ENCODE measurements at places on chromosomes 1 and 21.
A peak's percentile ranks its signal among the peaks of the same experiment; 100 is the strongest.

DNA sequence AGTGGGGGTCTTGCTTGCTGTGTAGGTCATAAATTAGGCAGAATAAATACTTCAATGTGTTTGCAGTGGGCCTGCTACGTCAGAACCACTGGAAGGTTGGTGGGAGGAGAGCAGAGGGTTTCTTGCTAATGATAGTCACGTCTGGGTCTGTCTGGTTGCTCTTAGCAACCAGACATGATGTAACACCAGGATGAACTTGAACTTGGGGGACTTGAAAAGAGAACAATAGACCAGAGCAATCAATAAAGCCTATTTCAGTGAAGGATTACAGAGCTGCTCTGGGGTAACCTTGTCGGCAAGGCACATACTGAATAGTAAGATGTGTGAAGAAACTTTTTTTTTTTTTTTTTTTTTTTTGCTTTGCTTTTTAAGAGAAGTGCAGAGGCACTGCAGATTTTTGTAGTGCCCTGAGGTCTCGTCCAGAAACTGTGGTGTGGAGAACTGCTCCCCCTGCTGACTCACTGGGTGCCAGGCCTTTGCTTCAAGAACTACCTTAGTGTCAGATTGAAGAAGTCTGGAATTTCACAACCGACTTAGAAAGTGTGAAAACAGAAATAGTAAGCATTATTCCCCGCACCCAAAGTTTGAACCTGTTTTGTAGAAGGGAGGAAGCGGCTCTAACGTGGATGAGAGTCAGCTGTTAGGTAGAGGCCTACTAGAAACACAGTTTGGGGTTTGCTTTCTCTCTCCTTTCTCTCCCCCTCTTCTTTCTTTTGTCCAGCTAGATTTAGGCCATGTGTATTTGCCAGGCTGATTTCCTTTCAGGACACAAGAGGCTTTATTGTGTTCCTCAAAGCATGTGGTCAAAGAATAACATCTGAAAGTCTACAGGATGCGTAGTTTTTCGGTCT, 271.6 kb downstream of the TM2D1 start:
- peak; percentile 93 for DNase-seq

- DNase-seq, result peak; percentile 51
Observed at GRCh38 chr1:19044975-19045831, 88.7 kb upstream of the IFFO2 start.

- DNase-seq, result no peak
Observed at GRCh38 chr1:239997515-239998311, 94.0 kb upstream of the FMN2 start.

DNA sequence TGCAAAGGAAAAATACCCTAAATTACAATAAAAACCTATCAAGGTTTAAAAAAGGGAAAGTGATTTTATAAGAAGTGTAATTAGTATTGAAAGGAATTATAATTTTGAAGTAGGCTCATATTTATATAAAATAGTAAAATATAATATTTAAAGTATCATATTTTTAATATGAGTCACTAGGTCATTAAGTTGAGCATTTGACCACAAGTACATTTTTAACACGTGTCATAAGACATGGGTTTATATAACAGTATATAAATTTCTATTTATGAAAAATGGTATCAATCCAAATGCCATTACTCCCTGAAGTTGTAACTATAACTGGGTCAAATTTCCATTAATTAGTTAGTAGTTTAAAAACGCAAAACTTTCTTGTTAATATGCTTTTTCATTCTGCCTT, 365.9 kb downstream of the COL11A1 start:
- no peak for DNase-seq

DNA sequence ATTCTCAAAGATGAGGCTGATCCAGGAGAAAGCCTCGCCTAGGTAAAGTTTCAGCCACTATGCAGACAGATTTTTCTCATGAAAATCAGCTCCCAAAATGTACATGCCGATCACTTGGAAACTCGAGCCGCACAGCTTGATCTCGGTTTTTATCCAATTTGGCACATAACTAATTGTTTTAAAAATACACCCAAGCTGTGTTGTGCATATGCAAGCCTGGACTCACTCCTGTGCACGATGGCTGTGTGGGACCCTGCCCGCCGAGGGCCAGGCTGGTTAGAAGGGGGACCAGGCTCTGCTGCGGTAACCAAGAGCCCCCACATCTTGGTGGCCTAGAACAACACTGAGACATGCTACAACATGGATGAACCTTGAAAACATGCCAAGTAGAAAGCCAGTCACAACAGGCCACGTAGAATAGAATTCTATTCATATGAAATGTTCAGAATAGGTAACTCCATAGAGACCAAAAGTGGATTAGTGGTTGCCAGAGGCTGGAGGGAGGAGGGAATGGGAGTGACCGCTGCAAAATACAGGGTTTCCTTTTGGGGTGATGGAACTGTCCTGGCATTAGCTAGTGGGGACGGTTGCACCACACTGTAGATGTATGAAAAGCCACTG, 16.1 kb upstream of the LDLRAP1 start:
- no peak for DNase-seq

- no peak for DNase-seq
Observed at GRCh38 chr1:228914700-228915099, 179.4 kb downstream of the RHOU start.

- no peak for DNase-seq
Observed at GRCh38 chr1:190303501-190303900, 174.2 kb downstream of the BRINP3 start.

- peak; percentile 90 for DNase-seq
Observed at GRCh38 chr1:37945743-37946702, 830 bp downstream of the INPP5B start.

GRCh38 chr1:186418503-186418902, 42.4 kb downstream of the PDC start:
- no peak for DNase-seq

DNA sequence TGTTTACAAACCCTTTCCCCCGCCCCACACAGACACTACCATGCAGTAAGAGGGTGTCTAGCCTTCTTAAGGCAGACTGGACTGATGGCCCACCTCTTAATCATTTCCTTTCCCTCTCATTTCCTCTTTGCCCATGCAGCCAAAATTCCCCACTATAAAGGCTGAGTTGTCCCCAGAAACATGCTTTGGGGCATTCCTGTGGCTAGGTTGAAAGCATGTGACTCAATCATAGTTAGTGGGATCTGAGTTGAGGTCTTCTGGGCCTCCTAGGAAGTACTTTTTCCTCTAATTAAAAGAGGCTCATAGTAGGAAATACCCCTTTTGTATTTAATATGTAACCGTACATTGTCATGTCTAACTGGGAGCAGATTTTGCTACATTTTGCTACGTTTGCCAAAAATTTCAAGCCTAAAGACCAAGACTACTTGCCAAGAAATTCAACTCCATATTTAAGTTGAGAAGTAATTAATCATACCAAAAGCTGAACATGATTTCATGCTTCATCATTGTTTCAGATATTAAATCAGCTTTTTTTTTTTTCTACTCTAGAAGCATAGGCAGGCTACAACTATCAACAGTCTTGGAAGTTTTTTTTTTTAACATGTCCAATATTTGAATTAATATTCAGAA, 174.7 kb downstream of the ADGRL4 start:
- DNase-seq, result peak; percentile 95

DNA sequence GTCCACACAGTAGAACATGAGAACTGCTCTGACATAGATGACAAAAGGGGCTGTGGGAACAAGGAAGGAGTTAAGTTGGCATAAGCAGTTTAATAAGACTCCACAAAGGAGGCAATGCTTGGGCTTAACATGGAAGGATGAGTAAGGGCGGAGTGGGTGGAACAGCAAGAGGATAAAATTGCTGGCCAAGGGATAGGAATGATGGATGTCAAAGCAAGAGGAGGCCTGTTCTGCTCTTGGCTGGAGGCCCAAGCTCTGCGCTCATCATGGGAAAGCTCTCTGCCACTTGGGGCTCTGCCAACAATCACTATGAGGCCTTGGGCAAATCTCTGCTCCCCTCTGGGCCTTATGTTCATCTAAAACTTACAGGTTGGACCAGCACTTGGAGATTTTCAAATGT, 98.3 kb upstream of the CAMK1G start:
- peak; percentile 83 for DNase-seq

GRCh38 chr1:222772996-222773379, 36.0 kb downstream of the FAM177B start:
- DNase-seq, result no peak

DNA sequence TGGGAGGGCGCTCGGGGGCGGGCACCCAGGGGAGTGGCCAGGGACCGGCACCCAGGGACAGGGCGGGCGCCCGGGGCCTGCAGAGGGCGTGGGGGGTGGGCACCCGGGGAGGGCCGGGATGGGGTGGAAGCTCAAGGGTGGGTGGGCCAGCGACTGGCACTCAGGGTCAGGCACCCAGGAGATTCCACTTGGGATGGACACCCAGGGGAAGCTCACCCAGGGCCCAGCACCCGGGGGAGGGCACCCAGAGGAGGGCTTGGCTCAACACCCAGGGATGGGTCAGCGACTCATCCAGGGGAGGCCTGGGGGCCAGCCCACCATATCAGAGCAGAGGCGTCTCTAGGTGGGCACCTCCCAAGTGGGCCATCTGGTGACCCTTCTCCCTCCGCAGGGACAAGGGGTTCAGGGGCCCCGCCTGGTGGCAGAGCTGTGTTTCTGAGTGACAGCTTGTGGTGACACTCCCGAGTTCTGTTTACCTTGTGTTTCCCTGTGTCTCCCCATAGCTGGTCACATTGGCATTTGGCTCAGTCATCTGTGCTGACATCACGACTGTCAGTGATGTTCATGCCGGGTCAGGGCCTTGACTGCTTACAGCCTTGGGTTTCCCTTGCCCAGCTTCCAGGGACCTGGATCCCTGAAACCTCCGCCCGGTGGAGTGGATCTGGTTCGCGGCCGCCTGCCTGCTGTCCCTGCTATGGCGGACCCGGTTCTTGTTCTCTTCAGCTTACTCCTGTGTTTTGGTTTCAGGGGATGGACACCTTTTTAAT, 749 bp downstream of the IBA57 start:
- peak; percentile 78 for DNase-seq

DNA sequence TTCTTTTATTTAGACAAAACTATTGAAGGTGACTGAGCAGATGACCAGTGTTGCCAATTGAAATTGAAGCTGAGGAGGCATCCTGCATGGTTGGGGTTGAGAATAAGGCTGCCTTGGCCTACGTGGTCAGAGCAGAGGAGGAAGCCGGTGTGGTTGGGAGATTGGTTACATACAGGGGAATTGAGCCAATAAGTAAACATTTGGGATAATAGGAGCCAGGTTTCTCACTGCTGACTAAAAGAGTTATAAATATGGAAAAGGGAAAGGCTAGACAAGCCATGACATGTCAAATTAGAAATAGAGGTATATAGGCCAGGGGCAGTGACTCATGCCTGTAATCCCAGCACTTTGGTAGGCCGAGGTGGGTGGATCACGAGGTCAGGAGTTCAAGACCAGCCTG, 15.8 kb downstream of the SNX7 start:
- DNase-seq, result peak; percentile 94

GRCh38 chr1:186286615-186287315, 88.3 kb downstream of the TPR start:
- DNase-seq, result peak; percentile 93

- DNase-seq, result no peak
Observed at GRCh38 chr1:55869065-55869464, 653.9 kb upstream of the USP24 start.

DNA sequence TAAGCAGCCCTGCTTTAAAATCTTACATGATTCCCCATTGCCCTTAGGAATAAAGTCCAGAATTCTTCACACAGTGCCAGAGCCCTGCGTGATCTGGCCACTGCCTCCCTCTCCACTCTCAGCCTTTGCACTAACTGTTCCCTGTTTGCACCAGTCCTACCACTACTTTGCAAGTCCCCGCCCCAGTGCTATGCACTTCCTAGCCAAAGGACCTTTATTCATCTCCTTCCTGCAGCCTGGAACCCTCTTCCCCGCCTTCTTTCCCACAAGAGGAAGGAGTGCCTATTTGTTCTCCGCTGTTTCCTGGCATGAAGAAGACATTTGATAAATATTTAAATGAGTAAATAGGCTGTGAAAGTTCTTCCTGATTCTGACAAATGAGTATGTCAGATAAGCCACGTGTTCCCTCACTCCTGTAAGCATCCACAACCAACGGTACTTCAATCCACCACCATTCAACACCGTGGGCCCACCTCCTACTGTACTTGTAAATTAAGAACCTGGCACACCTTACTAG, 23.9 kb downstream of the CAPN8 start:
- no peak for DNase-seq

DNA sequence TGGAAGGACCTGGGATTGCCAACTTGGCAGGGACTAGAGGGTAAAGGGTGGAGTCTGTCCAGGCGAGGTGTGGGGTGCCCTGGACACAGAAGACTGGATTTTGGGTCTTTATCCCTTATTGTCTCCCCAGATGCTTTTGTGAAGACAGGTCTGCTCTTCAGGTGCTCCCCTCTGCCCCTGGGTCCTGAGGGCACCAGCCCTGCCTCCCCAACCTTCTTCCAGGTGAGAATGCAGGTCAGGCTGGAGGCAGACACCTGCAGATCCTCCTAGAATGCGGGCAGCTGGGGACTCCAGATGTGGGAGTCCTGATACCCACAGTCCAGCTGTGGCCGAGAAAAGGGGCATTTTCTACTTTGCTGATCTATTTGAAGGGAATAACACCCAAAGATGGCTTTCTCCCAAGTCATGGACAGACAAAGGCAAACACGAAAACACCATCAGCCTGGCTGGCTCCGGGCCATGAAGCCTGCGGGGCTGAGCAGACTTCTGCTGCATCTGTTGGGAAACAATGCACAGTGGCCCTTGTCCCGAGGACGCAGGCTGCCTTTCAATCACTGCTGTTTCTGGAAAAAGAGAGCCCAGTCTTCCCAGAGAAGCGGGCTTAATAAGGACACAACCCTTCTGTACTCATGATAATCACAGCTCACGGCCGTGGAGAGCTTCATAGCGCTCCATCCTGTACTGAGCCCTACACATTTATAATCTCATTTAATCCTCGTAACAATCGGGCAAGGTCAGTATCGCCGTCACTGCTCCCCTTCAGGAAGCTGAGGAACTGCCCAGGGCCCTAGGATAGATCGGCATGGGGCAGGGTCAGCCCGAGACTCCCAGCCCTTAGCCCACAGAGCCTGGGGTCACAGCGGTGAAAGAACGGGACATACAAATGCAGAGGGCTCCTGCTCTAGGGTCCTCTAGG, 62.0 kb upstream of the ABCG1 start:
- DNase-seq, result no peak

DNA sequence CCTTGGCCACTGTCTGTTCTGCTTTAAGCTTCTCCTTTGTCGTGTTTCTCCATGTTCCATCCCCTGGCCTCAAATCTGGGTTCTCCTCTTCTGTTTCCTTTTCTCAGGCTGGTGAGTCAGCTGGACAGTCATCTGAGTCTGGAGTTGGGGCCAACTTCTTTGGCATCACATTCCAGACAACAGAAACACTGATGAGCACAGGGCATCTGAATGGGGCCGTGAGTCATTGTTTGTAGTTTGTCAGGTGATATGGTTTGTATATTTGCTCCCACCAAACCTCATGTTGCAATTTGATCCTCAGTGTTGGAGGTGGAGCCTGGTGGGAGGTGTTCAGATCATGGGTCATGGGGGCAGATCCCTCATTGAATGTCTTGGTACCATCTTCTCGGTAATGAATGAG, 14.3 kb upstream of the OLIG2 start:
- peak; percentile 95 for DNase-seq

- no peak for DNase-seq
Observed at GRCh38 chr1:113217447-113218208, 144.6 kb downstream of the LRIG2 start.

All from fibroblast of mammary gland (primary cell).